Motor neuron (in vitro differentiated cells): ENCODE measurements at places on chromosomes 4 and X.

DNA sequence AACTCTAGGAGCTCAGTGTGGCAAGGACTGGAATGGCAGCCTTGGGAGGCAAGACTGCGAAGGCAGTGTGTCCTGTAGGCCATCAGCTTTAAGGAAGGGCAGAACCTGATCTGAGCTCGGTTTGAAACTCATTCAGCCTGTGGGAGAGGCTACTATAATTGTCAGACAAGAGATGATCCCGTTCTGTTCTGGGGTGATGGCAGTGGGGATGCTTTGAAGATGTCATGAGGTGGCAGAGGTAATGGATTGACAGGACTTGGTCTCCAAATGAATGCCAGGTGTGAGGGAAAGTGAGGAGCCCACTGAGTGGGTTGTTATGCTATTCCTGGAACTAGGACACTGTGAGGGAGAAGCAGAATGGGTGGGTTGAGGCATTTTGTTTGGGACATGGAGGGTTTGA is 144.9 kb downstream of the PJA1 start:
- ATAC-seq, result no peak

DNA sequence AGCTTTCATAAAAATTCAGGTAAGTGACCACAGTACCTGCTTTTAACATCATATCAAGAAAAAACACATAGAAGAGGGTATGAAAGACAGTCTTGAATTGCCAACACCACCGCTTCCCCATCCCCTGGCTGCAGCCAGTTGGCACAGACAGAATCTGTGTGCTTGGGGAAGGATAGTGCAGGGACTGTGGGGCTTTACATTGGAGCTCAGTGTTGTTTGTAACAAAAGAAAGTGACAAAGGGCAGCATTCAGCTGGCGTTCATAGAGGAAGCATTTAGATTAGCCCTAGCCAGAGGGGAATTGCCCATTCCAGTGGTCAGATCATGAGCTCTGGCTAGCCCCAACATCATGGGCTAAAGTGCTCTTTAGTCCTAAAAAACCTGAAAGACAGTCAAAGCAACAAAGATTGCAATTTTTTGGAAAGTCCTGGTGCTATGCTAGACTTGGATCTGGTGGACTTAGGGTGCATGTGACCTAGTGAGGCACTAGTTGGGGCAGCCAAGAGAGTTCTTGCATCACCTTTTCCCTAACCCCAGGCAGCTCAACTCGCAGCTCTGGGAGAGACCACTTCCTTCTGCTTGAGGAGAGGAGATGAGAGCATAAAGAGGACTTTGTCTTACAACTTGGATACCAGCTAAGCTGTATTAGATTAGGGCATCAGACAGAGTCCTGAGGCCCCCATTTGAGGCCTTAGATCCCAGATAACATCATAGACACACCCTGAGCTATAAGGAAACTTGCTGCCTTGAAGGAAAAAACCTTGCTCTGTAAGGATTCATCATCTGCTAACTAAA is 1602.4 kb upstream of the ADGRL3 start:
- ATAC-seq, result no peak

- no peak for ATAC-seq
These were observed 4.5 kb downstream of the RAPGEF2 start for GRCh38 chr4:159107203-159107925.

DNA sequence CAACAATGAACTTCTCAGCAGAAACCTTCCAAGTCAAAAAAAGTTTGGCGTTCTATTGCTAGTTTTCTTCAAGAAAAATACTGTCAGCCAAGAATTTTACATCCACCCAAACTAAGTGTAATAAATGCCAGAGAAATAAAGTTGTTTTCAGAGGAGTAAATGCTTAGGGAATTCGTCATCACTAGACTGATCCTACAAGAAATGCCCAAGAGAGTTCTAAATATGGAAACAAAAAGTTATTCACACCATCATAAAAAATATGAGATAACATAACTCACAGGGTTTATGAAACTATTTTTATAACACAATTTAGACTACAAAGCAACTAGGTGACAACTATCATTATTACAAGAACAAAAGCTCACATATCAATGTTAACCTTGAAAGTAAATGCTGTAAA is 259.5 kb upstream of the GABRA2 start:
- ATAC-seq, result no peak

GRCh38 chrX:136067966-136068365 is 79.4 kb upstream of the FHL1 start:
- no peak for ATAC-seq

- no peak for ATAC-seq
These were observed 1.7 kb downstream of the GALNT7 start for GRCh38 chr4:173170182-173170778.

DNA sequence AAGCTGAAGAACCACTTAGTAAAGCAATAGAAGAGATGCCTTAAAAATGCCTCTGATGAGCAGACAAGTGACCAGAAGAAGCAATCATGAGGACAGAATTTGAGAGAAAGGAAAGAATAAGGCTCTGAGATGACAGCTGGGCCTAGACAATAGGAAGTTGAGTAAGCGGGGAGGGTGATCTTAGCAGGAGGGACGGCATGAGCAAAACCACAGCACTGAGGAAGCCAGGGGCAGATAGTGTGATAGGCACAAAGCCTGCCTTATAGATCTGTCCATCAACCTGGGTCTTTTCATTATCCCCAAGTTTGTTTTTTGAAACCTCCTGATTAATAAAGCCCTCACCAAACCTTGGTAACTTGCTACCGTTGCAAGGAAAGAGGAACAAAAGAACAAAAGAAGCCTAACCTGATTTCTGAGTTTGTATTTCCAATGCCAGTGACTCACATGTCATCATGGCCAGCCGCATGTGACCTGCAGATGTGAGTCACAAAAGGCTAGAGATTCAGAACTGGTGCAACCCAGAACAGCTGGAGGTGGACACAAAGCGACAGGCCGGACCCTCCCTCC is 55.7 kb upstream of the PPARGC1A start:
- peak; percentile 66 for ATAC-seq

DNA sequence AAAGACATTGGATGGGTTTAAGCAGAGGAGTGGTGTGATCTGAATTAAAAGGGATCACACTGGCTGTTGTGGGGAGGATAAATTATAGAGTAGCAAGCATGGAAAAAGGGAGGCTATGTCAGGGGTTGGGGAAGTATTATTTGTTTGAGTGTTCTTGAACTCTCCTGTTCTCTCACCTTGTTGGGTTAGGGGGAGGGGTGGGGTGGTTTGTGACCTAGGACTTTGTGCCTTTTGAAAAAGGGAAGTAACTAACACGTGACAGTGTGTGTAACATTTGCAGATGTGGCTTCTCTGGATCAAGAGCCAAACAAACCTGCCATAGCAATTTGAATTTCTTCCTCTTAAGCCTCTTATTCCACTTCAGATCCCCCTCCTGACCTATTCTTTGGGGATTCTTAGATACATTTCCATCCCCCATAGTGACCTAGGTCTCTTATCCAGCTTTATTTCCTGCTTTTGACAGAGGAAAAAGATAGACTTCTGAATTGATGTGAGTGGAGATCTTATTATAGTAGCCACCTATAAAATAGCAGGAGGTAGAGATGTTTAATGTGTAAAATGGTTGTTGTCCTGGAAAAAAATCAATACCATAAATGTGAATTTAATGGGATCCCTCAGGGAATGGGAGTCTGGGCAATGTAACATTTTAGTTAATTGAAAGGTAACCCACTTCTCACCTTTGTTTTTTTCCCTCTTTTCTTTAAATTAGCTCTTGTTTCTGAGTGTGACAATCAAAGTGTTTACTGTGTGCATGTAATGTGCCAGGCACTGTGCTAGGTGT is 120.4 kb downstream of the CT47B1 start:
- ATAC-seq, result no peak

GRCh38 chr4:155614111-155614762 is 52.4 kb upstream of the GUCY1A1 start:
- no peak for ATAC-seq

DNA sequence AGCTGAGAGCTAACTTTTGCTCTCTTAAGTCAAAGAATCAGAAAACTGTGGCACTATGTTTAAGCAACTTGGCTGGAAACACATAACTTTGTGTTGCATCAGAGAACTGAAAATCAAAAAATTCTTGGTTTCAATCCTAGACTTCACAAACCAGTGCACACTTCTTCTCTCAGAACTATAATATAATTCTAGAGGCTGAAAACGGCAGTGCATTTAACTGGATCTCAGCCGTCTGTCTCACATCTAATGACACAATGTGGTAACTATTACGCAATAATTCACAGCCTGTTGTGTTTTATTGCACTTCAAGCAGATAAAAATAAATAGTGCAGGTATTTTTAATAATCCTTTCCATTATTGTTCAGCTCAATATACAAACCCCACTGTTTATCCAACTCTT is 260.6 kb upstream of the DIAPH2 start:
- no peak for ATAC-seq

GRCh38 chr4:150852216-150852615 is 162.9 kb downstream of the LRBA start:
- no peak for ATAC-seq

DNA sequence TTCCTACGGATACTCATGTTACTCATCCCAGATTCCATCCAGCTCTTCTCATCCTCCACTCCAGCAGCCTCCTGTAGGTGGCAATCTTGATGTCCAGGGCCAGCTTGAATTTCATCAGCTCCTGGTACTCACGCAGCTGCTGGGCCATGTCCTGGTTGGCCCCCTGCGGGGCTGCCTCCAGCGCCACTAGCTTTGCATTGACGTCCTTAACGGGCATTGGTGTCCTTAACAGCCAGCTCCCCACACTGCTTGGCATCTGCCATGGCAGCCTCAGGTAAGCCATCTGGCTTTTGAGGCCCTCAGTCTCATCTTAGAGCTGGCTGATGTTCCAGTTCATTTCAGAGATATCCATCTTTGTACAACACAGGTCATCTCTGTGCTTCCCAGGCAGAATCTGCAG is 223.7 kb downstream of the FGF13 start:
- ATAC-seq, result no peak

DNA sequence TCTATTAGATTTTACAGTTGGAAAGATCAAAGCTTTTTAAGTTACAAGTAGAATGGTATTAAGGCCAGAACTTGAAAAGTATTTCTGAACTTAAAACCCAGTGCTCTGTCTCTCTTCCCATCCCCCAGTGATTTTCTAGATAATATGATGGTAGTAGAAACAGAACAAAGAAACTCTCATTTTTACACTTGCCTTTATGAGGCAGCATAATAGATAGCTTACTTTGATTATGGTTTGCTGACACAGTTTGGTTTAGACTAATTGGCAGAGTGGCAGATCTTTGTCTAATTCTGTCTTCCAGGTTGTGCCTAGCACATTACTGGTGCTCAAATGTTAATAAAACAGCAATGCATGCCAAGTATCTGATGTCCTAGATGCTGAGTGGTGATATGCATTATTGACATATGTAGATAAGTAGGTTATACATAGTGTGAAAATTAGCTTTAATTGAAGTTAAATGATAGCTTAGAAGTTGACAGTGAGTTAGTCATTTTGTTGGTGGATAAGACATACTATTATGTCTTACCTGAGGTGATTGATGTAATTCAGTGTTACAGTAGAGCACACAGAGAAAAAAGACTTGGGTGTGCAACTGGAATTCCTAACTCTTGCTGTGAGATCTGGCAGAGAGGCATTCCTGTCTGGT is 4.3 kb upstream of the RAPGEF2 start:
- ATAC-seq, result no peak

DNA sequence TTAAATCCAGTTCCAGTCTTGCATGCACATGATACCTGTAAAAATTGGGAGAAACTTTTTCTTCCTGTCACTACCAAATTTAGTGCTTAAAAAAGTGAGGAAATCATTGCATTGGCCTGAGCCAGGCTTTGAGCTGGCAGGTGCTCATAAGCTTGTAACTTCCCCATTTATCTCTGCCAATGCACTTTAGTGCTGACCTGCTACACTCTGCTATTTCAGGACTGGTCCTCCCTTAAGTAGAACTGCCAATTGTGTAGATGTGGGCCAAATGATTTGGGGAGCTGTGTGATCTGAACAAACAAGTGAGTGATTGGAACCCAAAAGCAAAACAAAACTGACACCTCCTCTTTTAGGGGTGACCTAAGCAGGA is 51.8 kb downstream of the ZNF827 start:
- peak; percentile 15 for ATAC-seq

DNA sequence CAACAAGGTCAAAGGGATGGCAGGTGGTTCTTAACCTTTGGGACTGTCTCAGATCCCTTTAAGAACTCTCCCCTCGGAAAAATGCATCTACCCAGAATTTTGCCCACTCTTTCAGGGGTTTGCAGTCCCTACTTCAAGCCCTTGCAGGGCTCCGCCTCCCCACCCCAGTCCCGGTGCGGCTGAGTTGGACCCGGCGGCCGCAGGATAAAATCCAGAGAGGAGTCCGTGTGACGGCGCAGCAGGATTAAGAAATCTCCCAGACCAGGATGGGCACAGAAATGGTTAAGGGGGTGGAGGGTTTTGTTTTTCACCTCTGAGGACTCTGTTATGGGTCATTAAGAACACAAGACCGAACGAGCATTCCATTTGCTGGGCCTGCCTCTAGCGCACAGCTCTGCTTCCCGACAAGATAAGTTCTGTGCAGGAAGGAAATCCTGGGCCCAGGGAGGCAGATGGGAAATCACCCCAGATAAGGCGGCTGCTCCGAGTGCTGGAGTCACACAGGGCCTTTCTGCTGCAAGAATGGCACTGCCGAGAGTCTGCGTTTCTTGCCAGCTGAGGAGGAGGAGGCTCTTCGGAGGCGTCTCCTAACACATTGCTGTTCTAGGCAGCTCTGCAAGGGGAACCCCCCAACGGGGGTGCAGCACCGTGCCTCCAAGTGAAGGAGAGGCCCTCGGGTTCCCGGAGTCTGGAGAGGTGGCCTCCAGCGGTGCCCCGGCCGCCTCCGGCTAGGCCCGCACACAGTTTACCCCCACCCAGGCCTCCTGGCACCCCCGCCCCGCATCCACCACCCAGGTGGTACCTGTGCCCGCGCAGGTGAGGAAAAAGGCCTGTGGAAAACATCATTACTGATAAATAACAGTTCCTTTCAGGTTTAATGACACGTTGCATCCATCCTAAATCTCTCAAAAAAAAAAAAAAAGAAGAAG is 277.6 kb downstream of the BCOR start:
- ATAC-seq, result no peak

DNA sequence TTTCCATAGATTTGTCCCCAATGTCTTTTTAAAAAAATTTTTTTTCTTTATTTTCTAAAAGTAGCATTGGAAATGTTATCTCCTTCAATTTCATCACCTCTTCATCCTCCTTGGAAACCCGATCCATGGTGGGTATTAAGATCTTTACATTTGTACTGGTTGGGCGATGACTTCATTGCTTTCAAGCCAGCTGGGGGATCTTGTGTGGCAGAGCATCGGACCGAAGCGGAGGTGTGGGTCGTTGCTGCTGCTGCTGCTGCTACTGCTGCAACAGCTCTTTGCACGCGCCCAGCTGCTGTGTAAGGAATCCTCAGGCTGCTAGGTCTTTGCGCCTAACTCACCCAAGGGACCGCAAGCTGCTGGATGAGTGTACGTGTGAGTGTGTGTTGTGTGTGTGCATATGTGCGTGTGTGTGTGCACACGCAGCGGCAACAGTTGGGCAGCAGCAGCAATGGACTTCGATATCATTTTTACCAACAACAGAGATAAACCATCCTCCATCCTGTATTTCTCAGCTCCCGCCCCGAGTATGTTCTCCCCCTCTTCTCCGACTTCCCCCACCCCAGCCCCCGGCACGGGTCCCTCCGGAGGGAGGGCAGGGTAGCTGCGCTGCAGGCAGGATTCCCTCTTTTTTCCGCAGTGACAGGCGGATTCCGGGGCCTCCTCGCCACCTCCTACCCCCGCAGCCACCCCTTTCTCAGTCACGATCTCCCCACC is 768 bp upstream of the CDKL5 start:
- ATAC-seq, result no peak
